ENCODE measurements at places on chromosomes 2 and 18.

DNA sequence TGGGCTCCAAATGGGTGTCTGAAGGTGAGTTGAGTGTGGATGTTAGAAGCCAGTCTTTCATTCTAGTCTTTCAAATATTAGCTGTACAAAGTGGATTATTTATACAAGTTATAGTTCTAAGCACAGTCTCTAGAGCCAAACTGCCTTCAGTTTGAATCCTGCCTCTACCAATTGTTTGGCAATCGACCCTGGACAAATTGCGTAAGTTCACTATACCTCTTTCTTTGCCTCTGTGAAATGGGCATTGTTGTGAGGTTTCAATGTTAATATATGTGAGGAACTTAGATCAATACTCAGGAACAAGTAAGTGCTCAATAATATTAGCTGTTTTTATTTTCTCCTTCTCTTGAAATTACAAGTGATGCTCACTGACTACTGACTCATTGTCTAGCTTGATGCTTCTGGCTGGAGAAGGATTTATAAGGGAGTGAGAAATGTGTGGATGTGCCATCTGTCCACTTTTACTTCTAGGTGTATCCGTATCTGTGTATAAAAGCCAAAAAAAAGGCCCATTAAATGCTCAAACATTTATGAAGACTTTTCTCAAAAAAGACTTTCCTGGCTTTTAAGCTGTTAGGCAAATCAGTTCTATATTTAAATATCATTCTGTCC lies 48.1 kb upstream of the RAPH1 start:
- DNase-seq, result no peak

DNA sequence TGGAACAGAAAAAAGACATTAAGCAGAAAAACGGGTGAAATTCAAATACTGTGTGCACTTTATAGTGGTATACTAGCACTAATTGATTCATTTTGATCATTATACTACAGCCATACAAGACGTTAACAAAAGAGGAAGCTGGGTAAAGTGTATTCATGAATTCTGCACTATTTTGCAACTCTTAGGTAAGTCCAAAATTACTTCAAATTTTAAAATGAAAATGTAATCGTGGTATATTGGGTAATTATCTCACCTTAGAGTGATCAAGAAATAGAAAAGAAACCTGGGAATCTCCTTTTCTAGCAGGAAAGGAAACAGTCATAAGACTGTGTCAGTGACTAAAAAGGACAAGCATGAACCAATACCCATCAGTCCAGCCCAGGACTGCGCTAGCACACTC lies 5.4 kb downstream of the TGFBRAP1 start:
- no peak for DNase-seq

- DNase-seq, result no peak
These were observed 68.8 kb downstream of the MAP4K4 start for GRCh38 chr2:101766337-101766736.

DNA sequence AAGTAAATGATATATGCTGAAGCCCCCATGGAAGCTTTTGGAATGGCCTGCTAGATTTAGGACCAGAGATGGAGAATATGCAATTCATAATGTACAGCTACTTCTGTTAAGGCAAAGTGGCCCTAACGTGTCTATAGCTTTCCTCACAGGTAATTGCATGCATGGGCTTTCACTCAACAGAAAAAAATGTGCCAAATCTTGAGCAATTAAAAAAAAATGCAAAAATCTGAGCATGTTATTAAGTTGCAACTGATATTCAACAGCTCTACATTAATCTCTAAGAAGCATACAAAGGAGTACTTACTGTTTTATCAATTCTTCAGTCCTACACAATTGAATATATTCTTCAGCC lies 79.6 kb downstream of the EFEMP1 start:
- DNase-seq, result no peak

GRCh38 chr2:137333386-137334165 lies 568.2 kb downstream of the THSD7B start:
- DNase-seq, result no peak

- no peak for DNase-seq
These were observed 373.6 kb downstream of the CDH7 start for GRCh38 chr18:66124394-66124793.

DNA sequence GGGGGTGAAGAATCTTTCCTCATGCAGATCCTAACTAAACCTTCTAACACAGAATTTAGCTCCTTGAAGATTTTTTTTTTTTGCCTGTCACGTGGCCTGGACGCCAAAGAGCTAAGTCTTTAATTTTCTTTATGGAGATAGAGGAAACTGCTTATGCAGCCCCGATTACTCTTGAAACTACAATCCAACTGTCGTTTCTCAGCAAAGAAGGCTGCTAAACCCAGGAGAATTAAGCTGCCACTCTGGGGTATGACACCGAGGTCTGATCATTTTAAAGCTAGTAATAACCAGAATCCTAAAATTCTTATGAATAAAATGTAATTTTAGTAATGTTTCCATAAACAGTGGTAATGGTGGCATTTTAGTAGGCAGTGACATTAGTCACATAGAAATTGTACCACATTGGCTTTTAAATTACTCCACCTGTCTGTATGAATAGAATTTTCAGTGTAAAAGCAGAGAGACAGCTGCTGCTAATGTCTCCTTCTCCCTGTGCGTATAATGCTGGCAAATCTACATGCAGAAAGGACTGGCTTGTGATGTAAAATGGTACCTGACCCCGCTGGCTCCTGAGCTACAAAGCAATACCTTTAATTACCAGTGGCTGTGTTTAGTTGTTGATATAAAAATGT lies 86.5 kb downstream of the MEIS1 start:
- DNase-seq, result no peak

DNA sequence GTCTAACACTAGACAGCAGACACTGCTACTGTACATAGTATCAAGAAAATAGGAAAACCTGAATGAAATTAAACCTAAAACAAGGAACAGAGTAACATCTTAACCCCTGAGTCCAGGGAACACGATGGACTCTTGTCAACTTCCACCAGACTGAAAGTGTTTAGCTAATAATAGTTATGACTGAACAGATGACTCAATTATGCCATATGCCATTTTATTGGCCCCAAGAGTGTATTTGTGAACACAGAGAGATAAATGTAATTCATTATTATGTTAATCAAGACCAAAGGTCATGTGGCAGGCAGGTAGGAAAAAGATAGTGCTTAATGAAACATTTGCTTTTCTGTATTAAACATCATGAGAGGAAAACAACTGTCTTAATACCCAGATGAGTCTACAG lies 58.0 kb downstream of the NYAP2 start:
- peak; percentile 20 for DNase-seq

GRCh38 chr18:28669165-28669564 lies 492.2 kb upstream of the CDH2 start:
- DNase-seq, result no peak

- DNase-seq, result no peak
These were observed 621.1 kb downstream of the BCL11A start for GRCh38 chr2:59932341-59932740.

GRCh38 chr18:57149531-57149930 lies 2.6 kb downstream of the BOD1L2 start:
- no peak for DNase-seq

DNA sequence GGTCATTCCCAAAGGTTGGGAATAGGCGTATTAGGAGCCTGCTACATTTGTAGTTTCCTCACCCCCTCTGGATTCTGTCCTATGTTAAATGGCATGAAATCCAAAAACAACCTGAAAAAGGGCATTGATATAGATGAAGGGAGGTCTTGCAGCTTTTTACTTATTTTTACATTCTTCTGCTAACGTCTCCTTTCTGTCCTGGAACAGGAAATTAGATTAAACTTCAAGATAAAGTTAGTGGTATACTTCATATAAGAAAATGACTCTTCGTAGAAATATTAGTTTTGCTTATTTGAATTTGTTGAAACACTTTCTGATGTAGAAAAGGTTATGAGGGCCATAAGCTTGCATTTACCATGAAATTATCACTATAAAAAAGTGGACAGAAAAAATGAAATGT lies 694.5 kb downstream of the ADCYAP1 start:
- no peak for DNase-seq

GRCh38 chr2:182911813-182912517 lies 45.5 kb upstream of the FRZB start:
- DNase-seq, result no peak

- peak; percentile 29 for DNase-seq
These were observed 308.3 kb upstream of the SLC8A1 start for GRCh38 chr2:40760071-40760666.

- DNase-seq, result peak; percentile 77
These were observed 219.6 kb downstream of the TSN start for GRCh38 chr2:121974897-121975661.

DNA sequence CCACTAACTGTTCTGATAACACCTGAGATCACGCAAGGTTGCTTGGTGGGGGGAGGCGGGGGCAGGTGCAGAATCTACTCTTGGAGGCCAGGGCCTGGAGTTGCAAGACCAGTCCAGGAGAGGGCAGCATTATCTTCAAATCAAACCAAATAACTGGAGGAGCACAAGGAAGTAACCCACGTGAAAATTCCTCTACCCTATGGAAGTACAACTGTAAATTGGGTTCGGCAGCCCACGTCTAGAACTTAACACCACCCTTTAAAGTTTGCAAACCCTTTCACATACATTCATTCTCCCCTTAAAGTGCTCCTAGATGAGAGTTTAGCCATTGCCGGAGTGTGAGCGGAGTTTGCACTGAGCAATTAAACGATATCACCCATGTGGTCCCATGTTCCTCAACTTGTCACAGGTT lies 19.6 kb upstream of the CXCR1 start:
- DNase-seq, result peak; percentile 63

DNA sequence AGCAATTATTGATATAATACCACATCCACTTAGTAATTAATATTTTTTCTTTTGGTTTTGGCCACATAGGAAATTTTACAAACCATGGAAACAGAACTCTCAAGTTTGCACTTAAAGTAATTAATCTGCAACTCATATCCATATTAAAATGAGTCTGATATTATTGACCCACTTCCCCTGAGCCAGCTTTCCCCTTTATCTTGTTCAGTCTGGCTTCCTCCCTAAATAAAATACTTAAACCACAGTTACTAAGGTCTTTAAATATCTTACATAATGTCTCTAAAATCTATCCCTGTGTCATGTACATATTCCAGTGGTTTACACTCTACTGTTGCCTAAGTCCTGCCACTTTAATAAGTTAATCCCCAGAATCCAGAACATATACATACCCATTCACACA lies 564.9 kb upstream of the FSHR start:
- DNase-seq, result no peak

- no peak for DNase-seq
These were observed 13.6 kb downstream of the CIB4 start for GRCh38 chr2:26627350-26628105.

GRCh38 chr2:168713325-168713724 lies 89.1 kb upstream of the NOSTRIN start:
- no peak for DNase-seq

GRCh38 chr2:18932853-18933252 lies 343.5 kb upstream of the NT5C1B start:
- peak; percentile 91 for DNase-seq

GRCh38 chr2:223199531-223200515 lies 147.8 kb downstream of the KCNE4 start:
- DNase-seq, result no peak

DNA sequence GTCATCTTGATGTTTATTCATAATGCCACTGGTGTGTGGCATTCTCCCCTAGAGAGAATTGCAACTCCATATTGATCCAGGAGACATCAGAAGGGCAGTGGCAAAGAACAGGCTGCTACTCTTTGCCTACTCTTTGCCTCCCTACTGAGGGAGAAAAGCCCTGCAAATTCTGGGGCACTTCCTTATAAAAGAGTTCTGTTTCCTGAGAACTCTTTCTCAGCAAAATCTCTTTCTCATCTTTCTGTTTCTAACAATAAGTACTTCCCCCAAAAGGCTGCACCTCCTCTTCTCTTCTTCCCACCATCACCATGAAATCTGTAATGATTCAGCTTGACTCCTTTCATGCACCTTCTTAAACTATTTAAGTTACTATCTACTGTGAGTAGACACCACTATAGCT lies 270.3 kb downstream of the MREG start:
- no peak for DNase-seq

GRCh38 chr18:52869942-52870907 lies 530.2 kb downstream of the DCC start:
- DNase-seq, result no peak

DNA sequence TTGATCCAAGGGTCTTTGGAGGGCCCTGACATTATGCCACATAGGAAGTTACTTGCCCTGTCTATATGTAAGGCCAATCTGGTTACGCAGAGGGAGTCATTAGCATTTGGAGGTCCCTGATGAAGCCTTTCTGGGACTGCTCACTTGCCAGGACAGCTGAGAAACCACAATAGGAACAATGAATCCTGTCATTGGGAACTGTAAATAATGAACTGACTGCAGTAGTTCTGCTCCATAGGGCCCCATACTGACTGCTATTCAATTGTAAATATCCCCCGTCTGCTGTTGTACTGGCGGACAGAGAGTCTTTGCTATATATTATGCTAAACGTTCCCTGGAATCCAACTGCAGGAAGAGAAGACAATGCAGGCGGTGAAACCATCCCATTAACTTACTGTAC lies 149.4 kb upstream of the DCC start:
- no peak for DNase-seq

DNA sequence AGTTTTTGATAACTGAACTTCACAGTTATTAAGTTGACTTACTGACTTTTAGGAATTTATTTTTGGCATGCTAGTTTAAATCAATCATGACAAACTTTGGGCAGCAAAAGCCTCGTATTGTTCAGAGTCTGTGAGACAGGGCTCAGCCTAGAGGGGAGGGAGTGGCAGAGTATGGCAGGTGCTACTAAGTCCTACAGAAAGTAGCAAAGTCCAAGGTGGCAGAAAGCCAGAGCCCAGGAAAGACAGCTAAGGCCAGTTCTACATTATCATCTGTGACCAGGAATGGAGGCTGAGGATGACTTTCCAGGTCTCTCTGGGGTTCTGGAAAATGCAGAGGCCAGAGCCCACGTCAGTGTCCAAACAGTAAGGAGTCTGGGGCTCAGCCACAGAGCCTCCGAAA lies 34.2 kb downstream of the CHST10 start:
- no peak for DNase-seq

Measured in G401 (cell line).